ENCODE measurements at places on chromosomes 3 and 15.

DNA sequence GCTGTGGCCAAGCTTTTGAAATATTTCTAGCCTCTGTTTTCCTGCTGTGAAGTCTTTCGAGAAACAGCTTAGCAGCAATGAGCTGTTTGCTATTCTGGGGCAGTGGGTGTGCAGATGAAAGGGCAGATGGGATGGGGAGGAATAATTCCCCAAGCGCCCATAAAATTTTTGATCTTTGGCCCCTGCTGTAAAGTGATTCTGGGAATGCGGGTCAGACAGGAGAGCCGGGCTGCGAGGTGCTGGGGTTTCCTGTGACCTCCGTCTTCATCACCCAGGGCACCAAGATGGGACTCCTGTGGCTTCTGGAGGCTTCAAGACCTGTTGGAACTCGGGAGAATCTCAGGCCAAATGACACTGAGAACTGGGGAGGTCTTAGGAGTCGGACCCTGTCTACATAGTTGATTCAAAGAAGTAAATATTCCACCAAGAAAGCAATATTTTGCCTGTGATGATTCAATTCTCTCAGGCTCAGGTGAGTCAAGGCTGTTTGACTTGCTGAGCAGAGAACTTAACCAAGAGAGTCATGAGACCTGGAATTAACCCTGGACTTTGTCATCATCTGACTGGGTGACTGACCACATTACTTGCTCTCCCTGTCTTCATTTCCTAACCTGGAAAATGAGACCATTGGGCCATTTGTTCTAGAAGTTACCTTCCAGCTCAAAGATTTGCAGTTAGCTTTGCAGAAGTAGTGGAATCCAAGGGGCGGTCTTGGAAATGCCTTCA, 86.4 kb downstream of the POLR2M start:
- DNase-seq, result no peak

- no peak for DNase-seq
Observed at GRCh38 chr3:28980631-28981030, 300.2 kb upstream of the RBMS3 start.

DNA sequence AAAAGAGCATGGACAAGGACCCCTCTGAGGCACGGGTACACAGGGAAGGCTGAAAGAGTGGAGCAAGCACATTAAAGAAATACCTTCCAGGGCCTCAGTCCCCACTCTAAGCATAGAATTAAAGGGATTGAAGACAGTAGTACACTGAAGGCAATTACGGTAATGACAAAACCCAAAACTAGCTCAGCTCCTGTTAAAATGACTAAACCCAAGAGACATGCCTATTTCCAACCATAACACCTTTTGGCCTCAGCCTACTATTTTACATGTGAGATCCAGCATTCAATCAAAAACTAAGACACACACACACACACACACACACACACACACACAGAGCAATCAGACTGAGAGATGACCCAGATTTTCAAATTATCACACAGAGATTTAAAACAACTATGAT, 19.8 kb downstream of the MAP4 start:
- DNase-seq, result no peak

DNA sequence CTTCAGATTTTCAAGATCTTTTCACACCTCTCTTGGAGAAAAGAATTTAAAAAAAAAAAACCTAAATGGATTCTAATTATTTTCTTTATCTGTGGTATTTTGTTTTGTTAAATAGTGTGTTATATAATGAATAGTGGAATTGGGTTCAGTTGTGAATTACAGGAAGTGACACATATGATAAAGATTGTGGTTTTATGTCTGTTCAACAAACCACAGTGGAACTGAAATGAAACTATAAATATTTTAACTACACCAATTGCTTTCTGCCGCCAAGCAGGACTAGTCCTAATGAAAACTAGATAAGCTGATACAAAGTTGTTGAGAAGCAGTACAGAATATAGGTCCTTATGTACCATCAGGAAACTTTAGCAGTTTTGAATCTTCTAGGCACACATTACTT, 121.6 kb downstream of the UBE2E2 start:
- no peak for DNase-seq

GRCh38 chr15:44099671-44100070, 95.4 kb downstream of the FRMD5 start:
- no peak for DNase-seq

DNA sequence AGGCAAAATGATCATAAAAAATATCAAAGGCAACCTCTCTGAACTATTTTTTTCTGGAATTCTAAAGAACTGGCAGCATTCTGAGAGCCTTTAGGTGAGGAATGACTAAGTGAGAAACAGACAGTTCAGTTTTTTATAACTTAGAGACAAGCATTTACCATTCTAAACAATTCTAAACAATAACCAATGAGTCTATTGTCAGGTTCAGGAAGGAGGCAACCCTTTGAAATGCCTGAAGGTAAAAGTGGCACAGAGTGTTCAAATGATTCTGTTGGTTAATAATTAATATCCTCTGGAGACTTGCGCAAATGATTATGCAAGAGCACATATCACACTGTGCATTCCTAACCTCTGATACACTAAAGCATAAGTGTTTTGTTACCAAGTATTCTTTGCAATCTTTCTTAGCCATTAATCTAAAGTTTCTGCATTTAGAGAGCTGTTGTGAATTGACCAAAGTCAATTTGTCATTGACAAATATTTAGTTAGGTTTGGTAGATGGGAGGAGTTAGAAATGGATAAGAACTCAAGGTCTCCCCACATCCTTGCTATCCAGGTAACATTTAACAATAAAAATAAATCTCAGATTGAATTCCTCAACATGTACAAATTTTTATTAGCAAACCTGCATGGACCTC, 9.2 kb upstream of the TGFBR2 start:
- DNase-seq, result no peak

GRCh38 chr3:11434017-11434526, 161.9 kb downstream of the ATG7 start:
- DNase-seq, result peak; percentile 56

DNA sequence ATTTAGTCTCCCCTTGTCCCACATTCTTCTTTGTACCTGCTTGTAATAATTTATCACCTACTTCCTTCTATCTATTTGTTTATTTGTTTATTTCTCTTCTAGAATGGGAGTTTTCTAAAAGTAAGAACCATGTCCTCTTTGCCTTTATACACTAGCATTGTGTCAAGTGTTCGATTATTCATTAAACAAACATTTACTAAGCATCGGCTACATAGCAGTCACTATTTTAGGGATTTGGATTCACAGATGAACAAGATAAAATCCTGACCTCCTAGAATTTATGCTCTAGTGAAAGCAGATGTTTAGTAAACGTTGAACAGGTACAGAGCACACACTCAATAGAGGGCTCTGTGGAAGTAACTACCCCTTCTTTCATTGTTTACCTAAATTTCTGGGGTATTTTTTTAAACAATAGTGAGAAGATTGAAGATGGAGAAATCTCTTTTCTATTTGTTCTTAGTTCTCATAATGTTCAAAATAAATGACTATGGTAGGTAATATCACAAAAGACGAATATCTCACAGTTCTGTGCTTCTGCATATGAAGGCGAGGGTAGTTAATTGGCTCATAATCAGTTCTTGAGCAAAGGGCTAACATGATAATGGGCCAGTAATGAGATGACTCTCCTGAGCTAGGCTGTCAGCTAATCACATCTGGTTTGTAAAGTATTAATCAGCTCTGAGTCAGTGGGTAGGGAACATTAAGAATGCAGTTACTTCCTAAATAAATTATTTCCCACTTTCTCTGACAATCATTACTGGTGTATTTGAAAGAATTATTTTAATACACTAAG, 111.9 kb downstream of the SLC9A9 start:
- no peak for DNase-seq

DNA sequence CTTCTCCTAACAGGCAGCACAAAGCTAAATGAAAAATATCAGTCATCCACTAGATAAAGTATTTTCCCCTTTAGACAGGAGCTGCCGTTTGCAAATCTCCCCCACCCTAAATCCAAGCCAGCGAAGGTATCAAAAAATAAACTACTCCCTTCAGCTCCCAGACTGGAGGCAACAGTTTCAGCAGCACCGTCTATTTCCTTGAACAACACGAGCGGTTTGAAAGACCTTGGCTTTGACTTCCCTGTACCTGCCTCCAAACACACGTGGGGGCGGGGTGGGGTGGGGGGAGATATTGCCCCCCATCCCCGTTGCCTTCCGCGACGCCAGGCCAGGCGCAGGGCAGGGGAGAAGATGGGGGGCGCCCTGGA, 832 bp upstream of the CACNA1D start:
- no peak for DNase-seq

GRCh38 chr3:129382366-129382765, 46.1 kb downstream of the EFCAB12 start:
- DNase-seq, result no peak

GRCh38 chr3:132981719-132982118, 56.5 kb upstream of the TMEM108 start:
- DNase-seq, result no peak

DNA sequence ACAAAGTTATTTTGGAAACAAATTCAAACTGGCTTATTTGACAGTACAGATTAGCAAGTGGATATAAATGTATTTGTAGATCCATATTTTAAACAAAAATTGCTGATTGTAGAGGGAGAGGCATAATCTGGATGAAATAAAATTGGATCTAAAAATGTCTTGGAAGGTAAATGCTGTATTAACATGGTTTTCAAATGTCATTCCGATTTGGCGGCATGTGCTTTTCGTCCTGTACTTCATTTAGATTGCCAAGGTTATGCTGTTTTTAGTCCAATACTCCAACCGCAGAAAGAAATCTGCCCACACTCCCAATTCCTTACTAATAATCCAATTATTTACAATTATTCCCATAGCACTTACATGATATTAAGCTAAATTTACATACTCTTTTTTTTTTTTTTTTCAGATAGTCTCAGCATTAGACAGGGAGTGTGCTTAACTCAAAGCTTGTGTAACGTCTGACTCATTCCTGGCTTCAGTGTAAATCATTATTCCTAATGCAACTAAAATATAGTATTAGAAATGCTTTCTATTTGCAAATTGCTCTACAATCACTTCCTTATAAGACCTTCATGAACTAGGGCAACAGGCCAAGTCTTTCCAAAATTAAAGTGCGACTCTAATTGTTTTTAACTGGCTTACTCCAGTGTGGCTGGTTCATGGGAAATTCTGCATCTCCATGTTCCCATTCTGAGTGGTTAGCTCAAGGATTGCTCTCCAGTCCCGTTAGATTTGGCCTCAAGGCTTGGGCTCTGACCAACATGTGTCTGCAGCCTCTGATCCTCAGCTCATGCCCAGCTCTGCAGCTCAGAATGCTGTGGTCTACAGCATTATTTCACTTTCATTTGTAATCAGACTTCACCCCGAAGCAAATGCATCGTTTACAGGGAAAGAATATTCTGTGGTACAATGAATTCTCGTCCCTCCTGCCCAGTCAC, 103.9 kb downstream of the FBN1 start:
- no peak for DNase-seq

GRCh38 chr3:136995652-136996051, 37.9 kb downstream of the IL20RB start:
- DNase-seq, result no peak
